Head of caudate nucleus (tissue), 42 donors: ENCODE measurements at places on chromosomes 3 and 15.

DNA sequence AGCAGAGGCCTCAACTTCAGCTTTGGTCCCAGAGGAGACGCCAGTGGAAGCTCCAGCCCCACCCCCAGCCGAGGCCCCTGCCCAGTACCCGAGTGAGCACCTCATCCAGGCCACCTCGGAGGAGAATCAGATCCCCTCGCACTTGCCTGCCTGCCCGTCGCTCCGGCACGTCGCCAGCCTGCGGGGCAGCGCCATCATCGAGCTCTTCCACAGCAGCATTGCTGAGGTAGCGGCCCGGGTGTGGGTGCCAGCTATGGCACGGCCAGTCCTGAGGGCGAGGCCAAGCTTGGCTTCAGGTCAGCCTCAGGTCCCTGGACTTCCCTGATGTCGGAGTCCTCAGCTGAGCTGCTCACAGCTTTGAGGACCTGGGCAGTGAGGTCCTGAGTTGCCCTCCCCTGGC lies 5.7 kb upstream of the STAB1 start:
- DNase-seq, result no peak

DNA sequence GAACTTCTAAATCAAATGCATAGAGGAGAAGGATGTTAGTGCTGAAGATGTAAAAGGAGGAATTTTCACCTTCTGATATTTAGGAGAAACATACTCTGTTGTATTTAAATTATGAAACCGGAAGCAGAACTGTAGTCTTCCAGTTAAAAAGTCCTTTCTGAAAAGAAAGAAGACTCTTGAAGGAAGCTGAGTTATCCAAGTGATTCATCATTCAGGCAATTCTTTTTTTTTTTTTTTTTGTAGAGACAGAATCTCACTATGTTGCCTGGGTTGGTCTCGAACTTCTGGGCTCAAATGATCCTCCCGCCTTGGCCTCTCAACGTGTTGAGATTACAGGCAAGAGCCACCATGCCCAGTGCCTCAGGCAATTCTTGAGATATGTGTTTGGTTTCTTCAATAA lies 424.8 kb upstream of the TPM1 start:
- no peak for DNase-seq

DNA sequence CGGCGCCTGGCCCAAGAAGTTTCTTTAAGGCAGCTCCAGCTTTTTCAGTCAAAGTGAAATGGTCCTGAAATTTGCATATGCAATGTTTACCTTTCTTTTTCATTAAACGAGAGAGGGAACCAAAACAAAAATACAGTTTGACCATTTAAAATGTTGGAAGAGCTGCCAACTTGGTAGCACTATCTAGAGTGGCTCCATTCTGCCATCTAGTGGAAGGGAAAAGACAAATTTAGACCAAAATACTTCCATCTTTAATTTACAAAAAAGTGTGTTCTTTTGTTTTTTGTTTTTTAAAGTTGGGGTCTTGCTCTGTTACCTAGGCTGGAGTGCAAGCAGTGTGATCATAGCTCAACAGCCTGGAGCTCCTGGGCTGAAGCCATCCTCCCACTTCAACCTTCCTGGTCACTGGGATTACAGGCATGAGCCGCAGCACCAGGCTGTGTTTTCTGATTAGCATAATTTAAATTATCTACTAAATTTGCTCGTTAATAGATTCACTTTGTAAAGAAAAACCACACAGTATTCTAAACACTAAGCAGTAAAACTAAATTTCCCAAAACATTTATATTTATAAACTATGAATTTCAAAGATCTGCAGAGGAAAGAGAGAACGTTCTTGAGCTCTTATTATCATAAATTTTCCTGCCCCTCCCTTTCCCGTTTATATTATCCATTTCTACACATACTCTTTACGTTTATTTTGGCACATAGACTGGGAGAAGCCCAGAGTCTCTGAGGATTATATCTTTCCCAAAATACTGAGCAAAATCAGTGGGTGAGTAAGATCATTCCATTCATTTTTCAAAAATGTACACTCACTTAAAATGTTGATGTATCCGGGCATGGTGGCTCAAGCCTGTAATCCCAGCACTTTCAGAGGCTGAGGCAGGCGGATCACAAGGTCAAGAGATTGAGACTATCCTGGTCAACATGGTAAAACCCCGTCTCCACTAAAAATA lies 15.4 kb upstream of the RFC4 start:
- DNase-seq, result no peak

GRCh38 chr3:150933473-150933995 lies 28.3 kb upstream of the MINDY4B start:
- DNase-seq, result no peak

DNA sequence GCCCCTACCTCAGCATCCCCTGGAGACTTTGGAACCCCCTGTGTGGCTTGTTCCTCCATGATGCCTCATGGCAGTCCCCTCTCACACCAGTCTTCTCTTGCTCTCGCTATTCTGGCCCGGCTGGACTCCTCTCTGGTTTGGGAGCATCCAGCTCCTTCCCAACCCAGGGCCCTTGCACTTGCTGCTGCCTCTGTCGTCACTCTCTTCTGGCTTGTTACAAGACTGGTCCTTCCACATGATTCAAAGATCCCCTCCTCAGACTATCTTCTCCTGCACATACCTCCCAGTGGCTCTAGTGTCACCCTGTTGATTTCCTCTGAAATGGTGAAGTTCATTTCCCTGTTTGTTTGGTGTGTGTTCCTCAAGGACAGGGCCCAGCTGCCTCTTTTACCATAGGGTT lies 6.5 kb upstream of the GNAI2 start:
- DNase-seq, result no peak

GRCh38 chr15:25673972-25674371 lies 189.2 kb downstream of the ATP10A start:
- DNase-seq, result no peak

- no peak for DNase-seq
These were observed 61.5 kb downstream of the OSBPL10 start for GRCh38 chr3:31919528-31919927.

DNA sequence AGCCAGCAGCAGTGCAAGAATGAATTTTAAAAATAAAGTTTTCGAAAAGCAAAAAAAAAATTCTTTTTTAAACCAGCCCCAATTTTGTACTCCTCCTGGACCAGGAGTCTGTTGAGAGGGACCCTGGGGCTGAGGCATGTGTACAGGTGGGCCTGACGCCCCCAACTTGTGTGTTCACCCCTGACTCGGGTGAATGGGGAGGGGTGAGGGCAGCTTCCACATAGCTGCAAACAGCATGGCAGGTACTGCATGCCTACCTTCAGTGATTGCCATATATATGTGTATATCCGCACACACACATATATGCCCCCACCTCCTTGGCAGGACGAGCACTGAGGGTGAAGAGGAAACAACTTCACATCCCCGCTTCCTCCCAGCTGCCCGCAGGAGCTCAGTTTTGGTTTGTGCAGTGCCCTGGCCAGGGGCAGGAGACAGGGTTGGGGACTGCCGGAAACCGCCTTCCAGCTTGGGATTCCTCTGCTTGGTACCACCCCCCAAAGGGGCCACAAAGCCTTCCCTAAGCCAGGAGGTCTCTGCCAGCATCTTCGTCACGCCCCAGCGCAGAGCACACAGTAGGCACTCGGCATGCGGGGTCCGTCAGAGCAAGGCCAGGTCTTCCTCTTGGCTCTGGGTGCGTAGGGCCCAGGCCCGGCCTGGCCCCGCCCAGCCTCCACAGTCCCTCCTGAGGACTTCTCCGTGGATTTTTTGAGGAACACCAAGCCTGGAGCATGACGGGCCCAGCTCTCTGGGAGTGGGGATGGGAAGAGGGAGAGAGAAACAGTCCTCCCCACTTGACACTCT lies 61.8 kb upstream of the RPL32 start:
- DNase-seq, result no peak

DNA sequence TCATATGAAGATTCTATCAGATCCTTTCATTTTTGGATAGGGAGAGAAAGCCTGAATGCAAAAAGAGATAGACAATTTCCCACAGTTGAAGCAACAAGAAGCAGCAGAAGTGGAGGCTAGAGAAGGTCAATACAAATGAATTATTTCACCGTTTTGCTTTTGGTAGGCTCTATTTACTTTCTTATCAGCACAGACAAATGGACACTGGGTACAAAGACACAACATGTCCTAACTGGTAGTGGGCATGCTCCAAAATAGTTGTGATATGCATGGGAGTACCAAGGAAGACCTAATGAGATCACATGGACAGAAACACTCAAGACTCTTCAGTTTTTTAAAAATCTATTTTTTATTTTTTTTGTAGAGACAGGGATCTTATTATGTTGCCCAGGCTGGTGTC lies 99.4 kb downstream of the XRN1 start:
- DNase-seq, result no peak
